ENCODE measurements at places on chromosomes 4 and X.

DNA sequence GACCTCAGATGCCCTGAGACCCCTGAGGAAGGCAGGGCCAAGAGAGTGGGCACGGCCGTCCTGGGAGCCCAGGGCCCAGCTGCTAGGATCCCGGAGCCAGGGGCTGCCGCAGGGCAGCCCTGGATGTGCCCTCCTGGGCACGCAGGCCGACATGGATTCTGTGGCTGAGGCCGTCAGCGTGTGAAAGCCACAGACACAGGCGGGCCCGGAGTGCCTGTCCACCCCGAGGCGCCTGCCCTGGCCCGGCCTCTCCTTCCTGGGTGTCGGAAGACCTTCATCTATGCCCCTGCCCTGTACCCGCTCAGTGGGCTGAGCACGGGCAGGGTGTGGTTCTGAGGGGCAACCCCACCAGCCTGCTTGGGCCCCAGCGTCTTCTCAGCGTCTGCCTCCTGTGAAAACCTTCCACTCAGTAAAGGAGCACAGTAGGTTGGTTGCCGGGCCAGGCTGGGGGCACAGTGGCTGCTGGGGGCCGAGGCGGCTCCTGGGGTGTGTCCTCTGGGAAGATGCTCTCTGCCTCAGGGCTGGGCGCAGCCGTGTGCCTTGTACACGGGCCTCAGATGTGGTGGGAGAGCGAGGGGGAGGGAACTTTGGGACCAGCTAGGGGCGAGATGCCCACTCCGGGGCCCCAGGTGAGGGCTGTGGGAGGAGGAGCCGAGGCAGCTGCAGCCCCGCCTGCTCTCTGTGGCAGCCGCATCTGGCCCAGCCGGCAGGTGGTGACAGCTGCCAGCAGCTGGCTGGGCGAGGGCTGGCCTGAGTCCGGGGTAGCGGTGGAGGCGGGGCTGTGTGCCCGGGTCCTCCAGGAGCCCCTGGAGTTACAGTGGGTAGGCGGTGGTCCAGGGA lies 20.8 kb downstream of the FGFRL1 start:
- no peaks in the 10 kb centered on the region for H3K27me3 ChIP-seq
- no peak for DNase-seq
- peaks cover 4% of the 10 kb centered on the region for H3K36me3 ChIP-seq
- H3K4me1 ChIP-seq = no peaks in the 10 kb centered on the region

DNA sequence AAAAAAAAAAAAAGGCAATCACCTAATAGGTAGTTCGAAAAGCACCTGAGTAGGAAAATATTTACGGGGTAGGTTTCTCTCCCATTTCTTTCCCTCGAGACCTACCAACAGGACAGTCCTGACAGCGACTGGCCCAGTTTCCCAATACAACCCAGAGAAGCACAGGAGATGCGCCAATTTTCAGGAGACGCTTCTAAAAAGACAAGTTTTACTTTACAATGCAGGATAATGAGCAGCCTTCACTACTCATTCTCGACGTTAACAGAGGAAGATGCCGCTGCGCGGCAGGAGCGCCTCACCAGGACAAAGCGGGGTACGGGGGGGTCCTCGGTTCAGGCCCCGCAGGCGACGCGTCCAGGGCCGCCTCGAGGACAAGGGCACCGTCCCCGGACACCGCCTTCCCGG lies 708 bp downstream of the BCLAF3 start:
- peak overlapping the region; percentile 82 for H3K4me3 ChIP-seq
- H3K4me1 ChIP-seq = peaks cover 19% of the 10 kb centered on the region
- H3K27ac ChIP-seq = peak overlapping the region; percentile 64
- peaks cover 12% of the 10 kb centered on the region for H3K36me3 ChIP-seq
- DNase-seq = no peak
- no peaks in the 10 kb centered on the region for H3K27me3 ChIP-seq

GRCh38 chrX:5549512-5549911 lies 679.2 kb downstream of the NLGN4X start:
- no peaks in the 10 kb centered on the region for H3K36me3 ChIP-seq
- no peaks in the 10 kb centered on the region for H3K4me1 ChIP-seq
- DNase-seq = no peak
- no peak overlapping the region for H3K27ac ChIP-seq

- no peak overlapping the region for H3K27ac ChIP-seq
- no peaks in the 10 kb centered on the region for H3K27me3 ChIP-seq
- H3K4me1 ChIP-seq = no peaks in the 10 kb centered on the region
Measured at GRCh38 chrX:109343671-109344070, 138.2 kb downstream of the GUCY2F start.

DNA sequence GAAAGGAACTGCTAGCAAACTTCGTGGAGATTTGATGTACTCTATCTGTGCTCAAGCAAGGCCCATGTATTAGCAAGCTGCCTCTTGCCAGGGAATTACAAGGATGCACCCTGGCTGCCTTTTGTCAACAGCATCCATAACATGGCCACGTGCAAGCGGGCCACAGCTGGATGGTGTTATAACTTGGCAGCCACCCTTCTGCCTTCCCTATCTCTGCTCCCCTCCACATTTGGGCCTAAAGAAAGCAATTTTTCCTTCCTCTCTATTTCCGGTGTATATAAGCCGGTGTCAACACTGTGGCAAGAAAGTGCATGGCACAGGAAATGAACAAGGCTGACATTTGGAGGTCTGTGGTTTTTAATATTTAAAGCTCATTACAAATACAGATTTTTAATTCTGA lies 94.8 kb downstream of the CLNK start:
- no peak overlapping the region for H3K27ac ChIP-seq
- H3K4me3 ChIP-seq = no peak overlapping the region
- DNase-seq = no peak
- H3K27me3 ChIP-seq = no peaks in the 10 kb centered on the region

- no peaks in the 10 kb centered on the region for H3K4me1 ChIP-seq
- H3K4me3 ChIP-seq = no peak overlapping the region
- H3K27ac ChIP-seq = no peak overlapping the region
- H3K27me3 ChIP-seq = no peaks in the 10 kb centered on the region
Measured at GRCh38 chr4:142452161-142452855, 393.8 kb downstream of the INPP4B start.

Data from central memory CD8-positive, alpha-beta T cell (primary cell).